NCI-H1930 (cell line): ENCODE measurements at places on chromosomes 11 and 22.

- DNase-seq: no peak
Observed at GRCh38 chr11:48018528-48019216, 38.3 kb downstream of the PTPRJ start.

DNA sequence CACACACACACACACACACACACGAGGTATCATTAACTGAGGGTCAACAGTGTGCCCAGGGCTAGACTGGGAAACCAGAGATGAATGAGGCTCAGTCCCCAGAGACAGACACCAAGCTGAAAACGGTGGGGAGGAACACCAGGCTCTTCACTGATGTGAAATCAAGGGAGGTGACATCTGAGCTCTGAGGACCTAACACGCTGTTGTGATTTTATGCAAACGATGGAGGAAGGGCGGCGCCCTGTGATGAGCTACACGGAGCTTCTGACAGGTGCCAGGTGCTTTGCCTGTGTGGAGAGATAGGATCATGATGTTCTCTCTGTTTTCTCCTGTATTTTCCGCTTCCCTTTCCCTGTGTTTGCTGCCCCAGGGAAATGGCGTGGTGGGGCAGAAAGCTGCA is 6.5 kb upstream of the CYB5R3 start:
- DNase-seq: no peak

DNA sequence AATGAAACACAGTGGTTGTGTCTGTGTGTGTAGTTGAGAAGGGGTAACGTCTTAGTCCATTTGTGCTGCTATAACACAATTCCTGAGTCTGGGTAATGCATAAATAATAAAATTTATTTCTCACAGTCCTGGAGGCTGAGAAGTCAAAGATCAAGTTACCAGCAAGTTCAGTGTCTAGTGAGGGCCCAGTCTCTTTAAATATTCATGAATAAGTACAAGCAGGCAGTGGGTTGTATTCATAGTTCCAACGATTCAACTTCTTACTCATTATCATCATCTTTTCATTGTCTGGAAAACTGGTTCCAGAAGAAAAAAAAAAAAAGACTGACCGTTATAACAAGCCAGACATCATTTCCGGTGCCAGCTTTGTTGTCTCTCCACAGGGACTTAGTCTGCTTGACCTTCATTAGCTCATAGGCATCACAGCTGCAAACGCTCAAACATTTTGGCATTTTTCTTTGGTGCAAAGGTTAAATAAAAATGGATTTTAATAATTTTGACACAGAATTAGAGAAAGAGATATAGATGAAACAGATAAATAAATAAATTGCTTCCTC is 1297.5 kb downstream of the LRRC4C start:
- no peak for DNase-seq

DNA sequence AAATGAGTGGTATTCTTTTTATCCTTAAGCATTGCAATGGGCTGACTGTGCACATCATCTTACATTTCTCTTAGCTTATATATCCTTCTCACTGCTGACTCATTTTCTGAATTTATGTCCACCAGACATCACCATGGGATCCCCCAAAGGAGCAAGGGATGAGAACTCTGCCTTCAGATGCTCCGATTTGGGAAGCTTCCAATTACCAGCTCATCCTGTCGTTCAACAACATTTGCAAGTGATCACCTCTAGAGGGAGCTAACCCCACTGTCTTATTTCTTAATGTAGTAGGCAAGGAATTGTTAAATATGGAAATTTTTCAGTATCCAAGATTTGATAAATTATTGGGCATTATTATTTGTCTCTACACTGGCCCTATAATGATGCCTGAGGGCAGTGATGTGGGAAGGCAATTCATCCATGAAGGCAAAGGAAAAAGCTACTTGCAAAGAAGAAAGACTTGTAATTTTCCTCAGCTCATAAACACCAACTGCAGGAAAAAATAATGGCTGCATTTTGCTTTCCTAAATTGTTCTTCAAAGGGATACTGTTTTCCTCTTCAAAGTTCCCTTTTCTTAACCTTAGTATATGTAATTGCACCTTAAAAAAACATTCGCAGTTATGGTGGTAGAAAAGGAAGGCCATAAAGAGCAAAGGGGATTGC is 102.4 kb upstream of the FSHB start:
- DNase-seq: peak; percentile 6

DNA sequence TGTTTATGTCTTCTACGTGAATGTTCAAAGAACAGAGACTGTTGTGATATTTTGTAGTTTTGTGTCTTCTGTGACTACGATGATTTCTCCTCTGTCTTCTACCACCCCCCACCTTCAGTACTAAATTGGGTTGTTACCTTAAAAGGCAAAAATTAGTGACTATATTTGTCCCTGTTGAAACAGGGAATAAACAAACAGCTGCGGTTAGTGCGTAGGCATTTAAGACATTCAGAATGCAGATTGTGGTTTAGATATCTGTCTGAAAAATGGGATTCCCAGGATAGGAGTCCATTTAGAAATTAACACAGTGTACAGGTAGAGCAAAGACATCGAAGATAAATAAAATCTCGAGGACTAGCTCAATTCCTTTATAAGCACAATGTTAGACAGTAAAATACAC is 15.6 kb upstream of the ARHGAP42 start:
- DNase-seq: no peak

- DNase-seq: no peak
Observed at GRCh38 chr22:33443683-33444082, 385.5 kb upstream of the SYN3 start.

GRCh38 chr11:104700609-104701008 is 197.7 kb downstream of the CASP12 start:
- no peak for DNase-seq

GRCh38 chr22:31715147-31715778 is 34.7 kb downstream of the PRR14L start:
- DNase-seq: no peak
